ENCODE measurements at places on chromosomes 2 and 18.

GRCh38 chr2:198309673-198310280, 505.4 kb downstream of the PLCL1 start:
- DNase-seq = no peak

GRCh38 chr2:19176172-19176852, 182.1 kb downstream of the OSR1 start:
- DNase-seq = no peak

DNA sequence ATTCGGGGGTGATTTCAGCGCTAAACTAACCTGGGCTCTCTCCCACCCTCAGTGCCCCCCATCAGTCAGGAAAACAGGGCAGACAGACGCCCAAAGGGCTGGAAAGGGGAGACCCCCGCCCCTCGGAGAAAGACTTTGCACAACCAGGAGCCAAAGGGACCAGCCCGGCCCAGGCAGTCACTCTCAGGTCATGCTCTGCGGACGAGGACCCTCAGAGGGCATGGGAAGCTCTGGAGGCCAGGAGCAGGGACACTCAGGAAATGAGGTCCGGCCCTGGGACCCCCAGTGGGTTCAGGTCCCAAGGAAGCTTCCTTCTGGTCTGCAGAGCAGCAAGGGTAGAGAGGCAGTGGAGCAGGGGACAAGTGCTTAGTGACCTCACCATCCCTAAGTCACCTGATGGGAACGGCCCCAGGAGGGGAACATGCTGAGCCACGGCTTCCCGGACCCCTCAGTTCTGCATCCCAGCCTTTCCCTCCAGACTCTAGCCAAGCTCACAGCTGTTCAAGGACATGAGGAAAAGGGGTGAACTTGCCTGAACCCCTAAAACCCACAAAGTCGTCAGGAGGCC, 88.0 kb upstream of the GPC1 start:
- DNase-seq = no peak

DNA sequence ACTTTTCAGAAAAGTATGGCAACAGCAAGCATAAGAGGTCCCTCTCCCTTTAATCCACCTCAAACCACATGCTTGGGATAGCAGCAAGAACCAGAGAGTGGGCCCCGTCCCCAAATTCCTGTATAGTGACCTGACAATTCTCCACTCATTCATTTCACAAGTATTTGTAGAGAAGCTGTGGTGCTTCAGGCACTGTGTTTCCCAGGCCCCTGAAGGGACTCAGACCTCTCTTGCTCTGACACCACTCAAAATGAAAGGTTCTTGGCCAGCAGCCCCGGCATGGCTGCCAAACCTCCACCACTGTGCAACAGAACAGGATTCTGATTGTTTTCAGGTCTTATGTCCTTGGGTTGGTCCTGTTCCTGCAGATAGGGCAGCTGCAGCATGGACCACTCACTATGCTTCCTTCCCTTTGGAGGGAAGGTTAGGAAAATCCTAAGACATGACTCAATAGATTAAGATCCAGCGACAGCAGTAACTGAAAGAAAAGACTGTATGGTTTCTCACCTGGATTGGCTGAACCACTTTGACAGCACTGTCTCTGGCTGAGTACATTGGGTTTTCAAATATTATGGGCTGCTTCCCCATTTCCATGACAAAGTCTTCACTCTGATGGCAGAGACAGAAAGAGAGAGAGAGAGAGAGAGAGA, 67.6 kb downstream of the DHRS9 start:
- DNase-seq = no peak

DNA sequence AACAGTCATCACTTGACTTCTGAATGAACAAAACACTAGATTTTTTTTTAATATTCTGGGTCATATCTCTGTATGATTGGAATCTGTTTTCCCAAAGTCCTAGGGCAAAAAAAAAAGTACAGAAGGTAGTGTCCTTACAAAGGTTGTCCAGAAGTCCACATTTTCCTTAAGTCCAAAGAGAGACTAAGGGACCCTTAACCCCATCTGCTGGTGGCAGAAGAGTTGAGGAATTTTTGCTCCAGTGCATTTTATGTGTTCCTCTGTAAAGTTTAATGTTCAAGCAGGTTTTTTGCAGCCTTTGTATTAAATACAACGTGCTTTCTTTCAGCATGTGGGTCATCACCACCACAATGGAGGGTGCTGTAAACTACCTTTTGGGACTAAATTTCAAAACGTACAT, 215.9 kb downstream of the SP3 start:
- DNase-seq = no peak

DNA sequence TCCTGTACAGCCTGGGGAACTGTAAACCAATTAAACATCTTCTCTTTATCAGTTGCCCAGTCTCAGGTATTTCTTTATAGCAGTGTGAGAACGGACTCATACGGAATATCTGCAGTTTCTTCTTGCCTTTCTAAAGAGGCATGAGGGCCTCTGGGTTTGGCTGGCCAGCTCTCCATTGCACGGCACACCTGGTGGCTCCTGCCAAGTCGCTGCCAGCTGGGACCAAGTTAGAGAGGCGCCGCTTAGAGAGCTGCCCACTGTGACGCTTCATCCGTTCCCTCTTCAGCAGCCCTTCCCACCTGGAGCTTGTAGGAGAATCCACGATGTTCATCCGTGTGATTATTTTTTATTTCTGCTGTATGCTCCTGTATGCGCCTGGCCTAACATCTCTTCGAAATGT, 195.4 kb downstream of the TWIST2 start:
- no peak for DNase-seq

- DNase-seq = no peak
These were observed 18.6 kb downstream of the CDCA7 start for GRCh38 chr2:173373290-173373689.

DNA sequence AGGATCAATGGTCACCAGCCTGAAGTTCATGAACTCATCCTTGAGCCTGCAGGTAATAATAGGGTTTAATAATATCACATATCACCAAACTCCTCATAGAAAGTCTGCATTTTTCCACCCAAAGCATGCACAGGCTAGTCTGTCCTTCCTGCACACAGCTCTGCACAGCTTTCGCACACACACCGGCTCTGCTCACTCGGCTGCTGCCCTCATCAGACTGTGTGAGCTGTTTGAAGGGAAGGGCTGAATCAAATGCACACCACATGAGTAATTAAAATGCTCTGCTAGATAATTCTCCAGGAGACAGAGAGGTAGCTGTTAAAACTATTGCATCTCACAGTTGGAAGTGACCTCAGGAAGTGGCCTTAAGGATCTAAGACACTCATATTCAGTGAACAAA, 108.4 kb upstream of the YPEL5 start:
- no peak for DNase-seq

- no peak for DNase-seq
These were observed at the start of gene VWC2L for GRCh38 chr2:214410918-214411554. Gene VWC2L, plus strand, starts transcription at chr2:214411054. Its CDS starts 3,140 bp downstream, at chr2:214414194.

- no peak for DNase-seq
These were observed 44.8 kb downstream of the DIPK1C start for GRCh38 chr18:74412116-74412880.

DNA sequence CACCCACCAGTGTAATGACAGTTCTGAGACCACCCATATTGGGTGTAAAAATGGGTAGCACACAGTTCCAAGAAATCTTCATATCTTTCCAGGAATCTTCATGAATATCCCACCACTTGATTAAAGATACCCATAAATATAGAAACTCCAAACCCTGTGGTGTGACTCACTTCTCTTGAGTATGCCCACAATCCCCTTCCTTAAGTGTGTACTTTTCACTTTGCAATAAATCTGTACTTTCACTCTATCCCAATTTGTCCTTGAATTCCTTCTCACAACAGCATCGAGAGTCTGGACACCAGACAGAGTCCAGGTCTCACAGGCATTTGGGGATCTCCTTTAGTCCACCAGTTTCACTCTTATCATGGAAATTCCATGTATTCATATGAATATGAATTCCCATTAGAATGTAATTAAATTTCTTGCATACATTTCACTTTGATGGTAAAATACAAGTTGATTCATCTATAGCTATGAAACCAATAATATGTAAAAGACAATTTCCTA, 287.0 kb upstream of the SESTD1 start:
- DNase-seq = no peak

DNA sequence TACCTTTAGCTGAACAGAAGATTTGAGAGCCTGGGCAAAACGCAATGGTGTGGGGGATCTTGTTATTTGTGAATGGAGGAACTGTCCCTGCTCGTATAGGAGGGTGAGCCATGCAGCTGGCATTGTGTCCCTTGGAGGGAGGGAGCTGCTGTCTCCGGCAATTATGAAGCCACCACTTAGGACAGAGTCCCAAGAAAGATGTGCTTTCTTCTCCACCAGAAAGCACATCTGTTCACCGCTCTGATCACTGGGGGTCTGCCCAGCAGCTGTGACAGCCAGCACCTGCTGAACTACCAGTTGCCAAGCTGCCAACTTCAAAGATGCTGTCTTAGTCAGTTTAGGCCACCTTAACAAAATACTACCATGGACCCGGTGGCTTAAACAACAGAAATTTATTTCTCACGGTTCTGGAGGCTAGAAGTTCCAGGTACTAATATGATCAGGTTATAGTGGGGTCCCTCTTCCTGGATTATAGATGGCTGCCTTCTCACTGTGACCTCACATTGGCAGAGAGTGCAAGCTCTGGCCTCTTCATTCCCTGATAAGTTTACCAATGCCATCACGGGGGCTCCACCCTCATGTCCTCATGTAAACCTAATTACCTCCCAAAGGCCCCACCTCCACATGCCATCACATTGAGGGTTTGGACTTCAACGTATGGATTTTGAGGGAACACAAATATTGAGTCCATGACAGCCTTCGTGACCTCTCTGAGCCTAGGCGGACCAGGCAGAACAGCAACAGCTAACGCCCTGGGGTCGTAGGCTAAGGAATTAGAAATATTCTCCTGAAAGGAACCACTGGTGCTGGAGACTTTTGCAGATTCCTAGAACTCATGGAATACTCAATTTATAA, 148.3 kb downstream of the RHBDD1 start:
- DNase-seq = no peak

DNA sequence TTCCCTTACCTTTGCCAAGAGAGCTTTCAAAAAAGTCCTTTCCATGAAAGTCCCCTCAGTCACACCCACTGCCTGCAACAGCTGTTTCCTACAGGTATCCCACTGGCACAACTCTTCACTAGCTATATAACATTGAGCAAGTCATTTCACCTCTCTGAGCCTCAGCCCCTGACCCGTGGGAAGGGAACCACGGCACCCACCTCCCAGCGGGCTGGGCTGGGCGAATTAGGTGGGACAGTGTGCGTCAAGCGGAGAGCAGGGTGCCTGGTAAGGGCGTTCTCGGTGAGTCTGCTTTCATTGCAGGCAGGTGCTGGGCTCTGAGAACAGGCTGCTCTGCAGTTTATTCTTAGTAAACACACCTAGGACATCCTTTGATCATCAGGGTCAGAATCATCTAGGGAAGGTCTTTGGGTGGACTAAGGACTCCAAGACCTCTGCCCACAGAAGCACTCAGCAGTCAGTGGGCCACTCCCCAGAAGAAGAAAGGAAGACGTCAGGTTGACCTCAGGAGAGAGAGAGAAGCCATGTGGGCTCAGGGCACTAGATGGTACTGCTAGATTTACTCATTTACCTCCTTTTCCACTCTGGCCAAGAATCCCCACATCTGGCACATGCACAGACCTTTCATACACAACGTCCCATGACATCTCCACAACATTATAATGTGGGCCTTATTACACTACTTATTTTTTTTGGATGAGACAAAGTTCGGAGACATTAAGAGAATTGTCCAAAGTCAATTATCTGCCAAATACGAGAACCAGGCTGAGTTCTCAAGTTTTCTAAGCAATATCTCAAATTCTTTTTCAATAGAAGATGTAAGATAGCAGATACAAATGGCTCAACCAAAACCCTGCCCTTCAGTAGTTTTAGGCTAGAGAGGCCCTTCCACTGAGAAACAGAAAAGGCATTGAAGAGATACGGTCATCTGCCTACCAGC, 79.9 kb downstream of the GALNT14 start:
- DNase-seq = no peak

- DNase-seq = no peak
These were observed 2.8 kb downstream of the HDAC4 start for GRCh38 chr2:239397931-239398471.

- DNase-seq = no peak
These were observed 20.2 kb upstream of the ACVR2A start for GRCh38 chr2:147824620-147825019.

GRCh38 chr2:31020713-31021112, 117.5 kb downstream of the GALNT14 start:
- no peak for DNase-seq

DNA sequence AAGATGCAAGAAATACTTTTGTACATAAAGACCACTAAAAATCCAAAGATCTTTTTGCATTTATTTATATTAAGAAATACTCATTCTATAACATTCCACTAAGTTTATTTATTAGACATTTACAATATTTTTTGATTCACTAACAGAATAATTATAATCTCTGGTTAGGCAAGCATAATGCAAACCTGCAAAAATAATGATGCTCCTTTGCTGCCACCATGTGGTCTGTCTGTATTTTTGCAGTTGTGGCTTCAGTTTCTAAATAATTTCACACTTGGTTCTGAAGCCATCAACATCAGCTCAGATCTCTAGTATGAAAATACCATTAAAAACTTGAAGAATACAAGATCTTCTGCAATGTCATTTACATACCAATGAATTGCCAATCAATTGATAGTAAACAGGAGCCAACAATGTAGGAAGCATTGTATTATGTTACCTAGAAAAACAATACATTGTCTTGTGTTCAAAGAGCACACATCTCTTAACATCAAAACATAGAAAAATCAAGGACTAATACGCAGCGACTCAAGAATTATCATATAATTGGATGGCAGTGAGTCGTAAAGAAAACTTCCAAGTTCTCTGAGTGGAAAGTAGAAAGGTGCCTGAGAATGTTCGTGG, 28.8 kb upstream of the WDR75 start:
- no peak for DNase-seq

GRCh38 chr18:78732273-78733210, 247.1 kb upstream of the SALL3 start:
- no peak for DNase-seq

GRCh38 chr2:170715062-170715931, at the start of gene SP5:
Gene SP5, plus strand, starts transcription at chr2:170715337. Its CDS starts 176 bp downstream, at chr2:170715513.
- no peak for DNase-seq

DNA sequence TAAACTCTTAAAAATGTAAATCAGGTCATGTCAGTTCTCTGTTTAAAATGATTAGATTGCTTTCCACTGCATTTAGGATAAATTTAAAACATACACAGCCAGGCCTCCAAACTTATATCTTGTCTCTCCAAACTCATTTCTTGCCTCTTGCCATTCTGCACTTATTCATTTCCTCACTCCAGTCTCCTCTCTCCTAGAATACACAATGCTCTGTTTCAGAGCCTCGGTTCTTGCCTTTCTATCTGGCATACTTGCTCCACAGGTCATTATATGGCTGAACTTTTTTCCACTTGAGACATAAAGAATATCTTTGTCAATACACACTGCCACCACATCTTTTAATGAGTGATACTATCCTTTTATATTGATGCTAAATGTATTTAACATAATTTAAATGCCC, 10.5 kb upstream of the UGP2 start:
- DNase-seq = no peak

- DNase-seq = no peak
These were observed 73.6 kb upstream of the RND3 start for GRCh38 chr2:150561076-150561475.

GRCh38 chr18:62066102-62066818, 120.6 kb downstream of the PIGN start:
- no peak for DNase-seq

Data from esophagus squamous epithelium (tissue), 5 donors.